ENCODE measurements at places on chromosomes 3 and 15.

GRCh38 chr3:194450341-194450740, 36.5 kb downstream of the ATP13A3 start:
- no peak for DNase-seq

- DNase-seq, result no peak
Measured at GRCh38 chr15:85889956-85890619, 95.4 kb upstream of the KLHL25 start.

GRCh38 chr3:159813822-159814531, 174.7 kb upstream of the IL12A start:
- DNase-seq, result peak; percentile 77

GRCh38 chr3:153440311-153440710, 278.3 kb downstream of the RAP2B start:
- peak; percentile 85 for DNase-seq

All from trophoblast cell (in vitro differentiated cells and primary cell).